ENCODE measurements at places on chromosomes 12 and 14.
A peak's percentile ranks its signal among the peaks of the same experiment; 100 is the strongest.

- no peak for DNase-seq
These were observed 4.9 kb upstream of the PTCSC3 start for GRCh38 chr14:36181417-36181816.

DNA sequence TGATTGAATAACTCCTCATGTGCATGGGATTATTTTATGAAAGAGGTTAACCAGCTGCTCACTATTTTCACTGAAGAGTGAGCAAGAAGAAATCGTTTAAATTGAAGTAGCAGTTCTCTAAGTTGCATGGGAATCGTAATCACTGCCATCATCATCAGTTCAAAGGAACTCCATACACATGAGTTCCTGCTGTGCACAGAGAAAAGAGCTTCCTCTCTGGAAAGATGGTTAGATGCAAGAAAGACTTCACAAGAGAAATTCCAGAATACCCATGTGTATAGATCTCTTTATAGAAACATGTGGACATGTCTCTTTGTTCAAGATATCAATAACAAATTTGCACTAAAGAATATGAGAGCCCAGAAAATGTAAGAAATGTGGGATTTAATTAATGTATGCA, 291.3 kb downstream of the PDZRN4 start:
- DNase-seq = no peak

DNA sequence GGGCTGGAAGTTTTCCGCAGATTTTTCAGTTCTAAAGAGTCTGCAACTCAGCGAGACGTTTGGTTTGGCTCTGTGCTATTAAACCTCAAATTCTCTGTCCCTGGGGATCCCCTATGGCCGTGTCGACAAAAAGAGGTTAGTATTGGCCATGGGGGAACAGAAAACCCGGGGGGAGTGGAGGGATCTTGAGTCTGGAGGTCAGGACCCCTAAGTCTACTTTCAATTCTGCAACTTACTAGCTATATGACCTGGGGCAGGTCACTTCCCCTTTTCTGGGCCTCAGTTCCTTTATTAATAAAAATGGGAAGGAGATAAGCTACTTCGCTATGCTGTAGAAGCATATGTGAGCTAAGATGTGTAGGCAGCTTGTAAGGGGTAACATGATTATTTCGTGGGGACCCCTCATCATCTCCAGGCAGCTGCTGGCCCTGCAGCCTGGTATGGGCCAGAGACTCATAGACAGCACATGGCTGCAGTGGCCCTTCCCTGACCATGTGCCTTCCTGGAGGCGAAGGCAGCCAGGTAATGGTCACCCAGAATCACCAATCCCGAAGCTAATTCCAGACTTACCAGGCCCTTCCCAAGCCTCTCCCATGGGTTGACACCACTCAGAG, 8.6 kb downstream of the ASB2 start:
- no peak for DNase-seq

- DNase-seq = no peak
These were observed 933.8 kb downstream of the TMEM121 start for GRCh38 chr14:106459971-106460730.

DNA sequence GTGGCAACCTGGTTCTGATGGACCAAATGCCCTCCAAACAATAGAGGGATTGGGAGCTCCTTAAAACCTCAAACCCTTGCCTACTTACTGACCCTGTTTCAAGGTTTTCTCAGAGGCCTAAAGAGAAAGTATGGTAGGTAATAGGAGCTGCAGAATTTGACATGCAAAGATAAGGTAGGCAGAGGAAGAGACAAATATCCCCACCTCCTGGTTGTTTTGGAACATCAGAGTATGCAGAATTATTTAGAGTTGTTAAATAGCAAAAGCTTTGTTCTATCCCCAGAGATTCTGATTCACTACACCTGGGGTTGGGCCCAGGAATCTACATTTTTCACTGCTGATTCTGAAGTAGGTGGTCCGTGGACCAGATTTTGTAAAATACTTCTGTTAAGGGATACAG, 421.2 kb downstream of the SOX5 start:
- DNase-seq = no peak

DNA sequence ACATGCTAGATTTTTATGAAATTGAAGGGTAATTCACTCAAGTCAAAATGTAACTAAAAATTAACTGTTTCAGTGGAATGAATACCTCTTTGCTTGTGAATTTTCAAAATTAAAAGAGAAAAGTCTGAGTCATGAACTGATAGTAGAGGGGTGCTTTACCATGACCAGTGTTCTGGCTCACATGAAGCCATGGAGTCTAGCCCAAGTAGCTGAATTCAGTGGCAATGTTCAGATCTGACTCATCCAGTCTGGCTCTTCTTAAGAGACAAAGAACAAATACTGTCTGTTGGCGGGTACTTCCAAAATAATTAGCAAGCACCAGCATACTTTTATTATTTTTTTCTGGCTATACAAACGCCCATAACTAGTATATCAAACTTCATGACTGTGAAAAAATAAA, 366.3 kb upstream of the GARIN6 start:
- no peak for DNase-seq

DNA sequence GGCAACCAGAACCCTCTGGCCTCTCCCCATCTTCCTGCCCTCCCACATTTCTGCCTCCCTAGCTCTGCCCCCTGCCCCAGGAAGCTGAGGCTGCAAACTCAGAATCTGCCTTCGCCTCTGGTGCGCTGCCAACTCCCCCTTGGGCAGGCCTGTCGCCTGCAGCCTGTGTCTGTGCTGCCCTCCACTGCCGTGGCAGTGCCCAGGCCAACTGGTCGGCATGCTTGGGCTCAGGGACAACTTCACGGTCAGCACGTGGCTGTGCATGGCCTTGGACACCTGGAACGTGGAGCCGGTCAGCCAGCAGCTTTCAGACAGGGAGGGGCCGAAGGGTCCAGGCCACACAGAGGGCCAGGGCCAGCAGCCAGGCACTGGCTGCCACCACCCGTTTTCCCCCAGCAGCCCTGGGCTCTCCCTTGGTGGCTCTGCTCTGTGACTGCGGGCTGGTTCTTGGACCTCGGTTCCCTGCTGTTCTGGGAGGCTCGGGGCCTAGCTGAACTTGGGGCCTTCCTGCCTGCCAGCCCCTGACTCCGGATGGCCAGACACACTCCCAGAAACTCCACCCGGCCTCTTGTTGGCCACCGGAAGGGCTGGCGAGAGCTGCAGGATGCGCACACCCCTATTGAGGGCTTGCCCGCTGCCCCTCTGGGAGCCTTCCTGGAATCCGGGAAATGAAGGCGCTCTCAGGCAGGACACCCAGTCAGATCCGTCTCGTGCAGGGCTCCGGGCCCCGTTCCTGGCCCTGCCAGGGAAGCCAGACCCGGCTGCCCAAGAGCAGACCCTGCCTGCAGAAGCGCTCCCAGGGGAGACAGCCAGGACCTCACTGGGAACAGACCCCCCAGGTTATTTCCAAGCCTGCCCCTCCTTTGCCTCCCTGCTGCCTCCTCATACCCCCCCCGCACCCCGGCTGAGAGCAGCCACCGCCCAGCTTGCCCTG, 34.2 kb upstream of the PPP1R13B start:
- DNase-seq = no peak

DNA sequence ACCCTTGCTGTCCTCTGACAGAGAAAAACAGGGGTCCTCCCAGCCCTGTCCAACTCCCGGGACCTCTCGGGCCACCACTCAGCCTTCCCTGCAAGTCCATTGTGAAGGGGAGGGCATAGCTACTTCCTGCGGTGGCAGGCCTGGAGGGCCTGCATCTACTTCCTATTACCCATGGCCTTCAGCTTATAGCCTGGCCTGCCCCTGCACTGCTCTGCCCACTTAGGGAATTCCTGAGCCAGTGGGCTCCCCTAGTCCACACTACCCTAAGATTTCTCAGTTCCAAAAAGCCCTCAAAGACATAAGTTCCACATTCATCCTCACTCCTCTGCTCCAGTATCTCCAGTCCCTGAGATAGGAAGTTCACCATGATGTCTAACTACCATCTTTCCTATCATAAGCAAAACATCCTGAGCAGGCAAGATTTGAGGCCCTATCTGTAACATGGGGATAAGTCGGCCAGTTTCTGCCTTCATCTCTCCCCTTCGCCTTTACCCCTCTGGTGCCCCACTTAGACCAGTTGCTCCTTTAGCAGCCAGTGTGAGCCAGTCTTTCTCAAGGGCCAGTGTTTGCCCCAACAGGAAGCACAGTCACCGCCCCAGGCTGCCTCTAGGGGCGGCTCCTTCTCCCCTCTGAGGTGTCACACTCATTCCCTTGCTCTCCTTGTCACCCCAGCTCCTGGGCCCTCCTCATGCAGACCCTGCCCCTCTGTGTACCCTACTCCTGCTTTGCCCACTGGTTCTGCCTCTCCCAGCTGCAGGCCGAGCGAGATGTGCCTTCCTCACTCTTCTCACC, 10.9 kb downstream of the HDAC7 start:
- DNase-seq = no peak

GRCh38 chr14:103716091-103716801, 636 bp downstream of the ZFYVE21 start:
- DNase-seq = no peak

GRCh38 chr12:93234641-93235040, 143.1 kb upstream of the NUDT4 start:
- DNase-seq = peak; percentile 51

GRCh38 chr14:99720941-99721791, 37.1 kb downstream of the CYP46A1 start:
- DNase-seq = no peak

DNA sequence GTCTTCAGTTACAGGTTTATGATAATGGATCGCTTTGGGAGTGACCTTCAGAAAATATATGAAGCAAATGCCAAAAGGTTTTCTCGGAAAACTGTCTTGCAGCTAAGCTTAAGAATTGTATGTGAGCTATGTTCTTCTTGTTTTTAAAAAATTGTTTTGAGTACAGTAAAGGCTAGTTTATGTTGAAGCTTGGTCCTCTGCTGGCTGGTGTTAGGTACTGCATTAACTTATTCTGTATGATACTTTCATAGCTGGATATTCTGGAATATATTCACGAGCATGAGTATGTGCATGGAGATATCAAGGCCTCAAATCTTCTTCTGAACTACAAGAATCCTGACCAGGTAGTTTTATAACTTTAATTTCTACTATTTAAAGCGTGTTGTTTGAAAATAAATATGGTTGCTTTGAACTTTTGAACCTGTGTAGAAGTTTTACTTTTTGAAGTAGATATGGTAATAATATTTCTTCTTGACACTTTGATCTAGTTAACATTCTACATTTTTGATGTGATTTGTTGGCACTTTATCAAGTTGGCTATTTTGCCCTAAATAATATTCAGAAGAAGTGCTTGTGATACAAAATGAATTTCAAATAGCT, 55.7 kb downstream of the VRK1 start:
- DNase-seq = peak; percentile 17

DNA sequence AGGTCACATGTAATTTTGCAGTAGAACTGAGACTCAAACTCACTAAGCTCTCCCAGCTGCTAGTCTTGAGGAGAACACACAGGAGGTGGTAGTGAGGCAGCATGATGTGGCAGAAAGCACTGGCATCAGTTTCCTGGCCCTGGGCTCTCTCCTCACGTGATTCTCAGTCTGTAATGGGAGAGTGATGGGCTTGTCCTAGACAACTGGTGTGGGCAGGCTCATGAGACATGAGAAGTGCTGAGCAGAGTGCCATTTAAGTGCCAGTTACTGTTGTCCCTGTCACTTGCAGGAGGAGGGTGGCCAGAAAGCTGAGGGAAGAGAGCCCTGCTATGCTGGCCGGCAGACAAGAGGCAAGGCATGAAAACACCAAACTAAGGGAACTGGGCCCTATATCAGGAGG, 48.5 kb upstream of the OVCH1 start:
- DNase-seq = no peak

GRCh38 chr12:91127306-91127705, 16.0 kb upstream of the LUM start:
- no peak for DNase-seq

DNA sequence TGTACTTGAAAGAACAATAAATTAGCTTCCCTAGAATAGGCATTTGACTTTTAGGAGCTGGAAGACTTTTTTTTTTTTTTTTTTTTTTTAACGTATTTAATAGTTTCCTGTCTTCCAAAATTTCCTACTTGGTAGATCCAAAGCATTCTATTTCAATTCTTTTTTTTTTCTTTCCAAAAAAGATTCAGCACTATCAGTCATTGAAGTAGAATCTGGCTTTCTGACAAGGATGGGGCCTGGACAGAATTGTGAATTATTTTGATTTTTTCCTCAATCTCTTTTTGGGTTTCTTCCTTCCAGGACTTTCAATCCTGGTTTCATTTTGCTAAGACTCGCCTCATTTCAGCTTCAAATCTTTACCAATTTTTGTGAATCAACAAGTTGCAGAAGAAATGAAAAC, 21.2 kb downstream of the GNG2 start:
- DNase-seq = no peak

GRCh38 chr12:93115198-93115601, 186.1 kb upstream of the EEA1 start:
- DNase-seq = no peak

- DNase-seq = no peak
These were observed 24.6 kb downstream of the LIN52 start for GRCh38 chr14:74109369-74109768.

DNA sequence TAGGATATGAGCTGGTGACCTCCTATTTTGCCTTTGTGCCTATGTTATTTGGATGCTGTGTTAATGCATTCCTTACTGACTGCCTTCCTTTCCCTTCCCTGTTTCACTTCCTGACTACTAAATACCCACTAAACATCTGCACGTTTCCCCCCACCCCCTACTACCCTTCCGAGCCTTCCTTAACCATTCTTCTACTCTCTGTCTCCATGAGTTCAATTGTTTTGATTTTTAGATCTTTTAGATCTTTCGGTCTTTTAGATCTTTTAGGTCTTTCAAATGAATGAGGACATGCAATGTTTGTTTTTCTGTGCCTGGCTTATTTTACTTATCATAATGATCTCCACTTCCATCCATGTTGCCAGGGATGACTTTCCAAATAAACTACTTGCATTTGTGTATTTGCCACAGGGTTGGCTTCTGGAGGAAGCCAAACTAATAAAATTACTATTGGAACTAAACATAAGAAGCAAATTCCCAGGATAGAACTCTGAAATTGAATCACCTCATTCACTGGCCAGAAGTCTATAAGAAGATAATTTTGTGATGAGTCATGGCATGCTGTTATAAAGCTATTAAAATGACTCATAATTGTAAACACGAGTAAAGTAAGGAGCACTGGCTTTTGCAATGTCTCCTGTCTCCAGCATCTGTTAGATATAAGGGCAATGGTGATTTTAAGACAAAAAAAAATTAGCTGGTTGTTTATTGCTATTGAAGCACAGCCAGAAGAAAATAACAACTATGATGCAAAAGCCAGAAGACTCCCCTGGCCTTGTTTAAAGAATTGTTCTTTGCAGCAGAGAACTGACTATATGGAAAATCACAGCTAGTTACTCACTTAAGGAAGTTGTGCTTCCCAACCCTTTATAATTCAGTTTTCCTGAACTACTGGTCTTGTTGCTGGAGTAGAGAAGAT, 586.3 kb downstream of the LRFN5 start:
- no peak for DNase-seq

DNA sequence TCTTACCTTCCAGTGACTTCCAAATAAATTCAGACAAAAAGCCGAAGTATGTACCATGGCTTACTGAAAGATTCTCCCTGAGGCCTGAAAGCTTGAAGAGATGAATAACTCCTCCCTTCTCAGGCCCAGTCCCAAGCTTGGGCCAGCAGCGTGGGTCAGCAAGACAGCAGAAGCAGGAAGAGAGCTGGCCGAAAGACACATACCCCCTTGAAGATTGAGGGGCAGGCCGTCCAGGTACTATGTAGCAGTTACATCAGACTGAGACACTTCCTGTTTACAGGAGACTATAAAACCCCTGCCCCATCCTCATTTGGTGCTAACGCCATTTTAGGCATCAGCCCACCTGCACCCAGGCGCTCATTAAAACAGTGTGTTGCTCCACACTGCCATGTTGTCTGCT, 15.0 kb downstream of the NDUFA12 start:
- DNase-seq = no peak

- no peak for DNase-seq
These were observed 205.1 kb downstream of the PTPRO start for GRCh38 chr12:15527201-15528080.

GRCh38 chr14:21454843-21455544, 929 bp downstream of the CHD8 start:
- no peak for DNase-seq

Data from NCI-H1092 treated with DMSO at 0.1 percent for 48 hours (cell line).